ENCODE measurements at places on chromosomes 3 and 15.

DNA sequence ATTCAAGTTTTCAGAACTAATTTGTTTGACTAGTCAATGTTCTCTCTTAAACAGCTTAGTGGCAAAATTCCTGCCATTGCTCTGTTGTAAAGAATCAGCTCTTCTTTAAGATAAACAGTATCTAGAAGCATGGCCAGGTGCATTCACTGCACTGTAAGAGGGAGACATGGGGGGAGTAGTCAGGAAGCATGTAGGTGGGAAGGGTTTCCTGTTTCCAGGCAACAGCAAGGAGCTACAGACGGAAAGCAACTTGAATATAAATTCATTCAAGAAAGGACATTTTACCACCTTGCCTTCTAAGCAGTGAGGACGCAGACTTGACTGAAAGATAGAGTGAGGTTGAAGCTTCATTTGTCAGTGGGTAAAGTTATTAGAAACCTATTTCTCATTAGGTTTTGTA is 55.3 kb downstream of the BBX start:
- DNase-seq = no peak

DNA sequence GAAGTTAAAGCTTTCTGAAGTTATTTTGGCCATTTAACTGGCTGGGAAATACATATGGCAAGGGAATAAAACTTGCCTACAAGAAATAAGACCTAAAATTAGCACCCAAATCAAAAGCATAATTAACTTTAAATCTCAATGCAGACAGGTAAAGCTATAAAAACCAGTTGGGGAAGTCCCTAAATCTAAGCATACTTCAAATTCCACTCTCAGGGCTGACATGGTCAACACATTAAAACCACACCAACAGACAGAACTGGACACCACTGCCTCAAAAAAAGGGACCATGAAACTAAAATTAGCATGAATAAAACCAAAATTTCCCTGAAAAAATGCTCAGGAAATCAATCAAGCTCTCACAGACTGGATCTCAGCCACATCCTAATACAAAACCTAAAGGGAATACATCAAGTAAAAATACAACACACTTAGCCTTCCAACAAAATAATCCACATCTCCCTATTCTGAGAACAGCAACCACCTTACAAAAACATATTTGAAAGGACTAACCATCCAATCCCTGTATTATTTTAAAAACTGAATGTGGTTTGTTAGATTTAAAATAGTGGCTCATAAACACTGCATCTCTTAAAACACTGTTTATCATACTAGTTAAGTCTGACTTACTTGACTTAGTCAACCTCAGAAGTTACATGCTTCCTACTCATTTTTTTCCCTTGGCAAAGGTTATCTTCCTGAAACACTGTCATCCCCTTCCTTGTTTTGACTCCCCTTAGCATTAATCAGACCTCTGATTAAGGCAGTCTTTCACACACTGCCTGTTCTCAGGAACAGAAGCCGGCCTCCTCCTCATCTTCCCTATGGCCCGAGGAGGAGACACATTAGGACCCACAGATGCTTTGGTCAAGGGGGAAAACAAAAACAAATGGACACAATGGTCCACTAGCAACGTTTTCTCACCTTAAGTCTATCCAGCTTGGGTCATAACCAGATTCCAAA is 8.3 kb downstream of the TRA2B start:
- DNase-seq = no peak

- no peak for DNase-seq
Observed at GRCh38 chr15:34754171-34754601, 612 bp downstream of the GJD2 start.

- DNase-seq = no peak
Observed at GRCh38 chr3:113035387-113035982, 44.7 kb downstream of the GTPBP8 start.

DNA sequence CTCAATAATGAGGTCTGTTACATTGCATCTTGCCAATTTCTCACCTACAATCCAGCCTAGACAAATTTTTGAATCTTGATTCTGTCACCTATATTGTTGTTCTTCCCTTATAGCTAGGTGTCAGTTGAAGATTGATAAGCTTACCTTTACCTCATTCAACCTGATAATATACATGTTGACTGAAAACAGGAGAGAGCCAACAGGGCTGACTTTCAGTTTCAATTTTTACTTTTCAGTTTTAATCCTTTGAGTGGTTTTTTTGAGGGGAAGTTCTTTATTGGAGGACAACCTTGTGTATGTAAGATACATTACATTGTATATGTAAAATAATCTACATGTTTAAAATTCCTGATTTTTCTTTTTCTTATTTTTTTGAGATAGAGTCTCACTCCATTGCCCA is 5.8 kb downstream of the ATP13A5 start:
- DNase-seq = no peak

- DNase-seq = no peak
Observed at GRCh38 chr3:10985181-10985580, 7.4 kb upstream of the SLC6A1 start.

DNA sequence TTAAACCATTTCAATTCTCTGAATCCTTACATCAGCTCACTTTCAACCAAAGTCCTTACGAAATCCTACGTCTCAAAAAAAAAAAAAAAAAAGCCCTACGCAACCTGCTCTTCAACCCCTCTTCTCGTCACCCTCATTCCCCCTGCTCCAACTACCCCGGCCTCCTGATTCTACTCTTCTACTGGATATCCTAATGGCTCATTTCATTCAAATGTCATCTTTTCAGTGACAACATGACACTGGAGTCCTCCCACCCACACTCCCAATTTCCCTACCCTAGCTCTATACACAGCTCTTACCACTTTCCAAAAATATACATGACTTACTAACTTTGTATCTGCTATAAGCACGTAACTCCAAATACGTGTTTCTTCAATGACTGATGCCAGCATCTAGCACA is 11.5 kb downstream of the UBP1 start:
- DNase-seq = no peak

DNA sequence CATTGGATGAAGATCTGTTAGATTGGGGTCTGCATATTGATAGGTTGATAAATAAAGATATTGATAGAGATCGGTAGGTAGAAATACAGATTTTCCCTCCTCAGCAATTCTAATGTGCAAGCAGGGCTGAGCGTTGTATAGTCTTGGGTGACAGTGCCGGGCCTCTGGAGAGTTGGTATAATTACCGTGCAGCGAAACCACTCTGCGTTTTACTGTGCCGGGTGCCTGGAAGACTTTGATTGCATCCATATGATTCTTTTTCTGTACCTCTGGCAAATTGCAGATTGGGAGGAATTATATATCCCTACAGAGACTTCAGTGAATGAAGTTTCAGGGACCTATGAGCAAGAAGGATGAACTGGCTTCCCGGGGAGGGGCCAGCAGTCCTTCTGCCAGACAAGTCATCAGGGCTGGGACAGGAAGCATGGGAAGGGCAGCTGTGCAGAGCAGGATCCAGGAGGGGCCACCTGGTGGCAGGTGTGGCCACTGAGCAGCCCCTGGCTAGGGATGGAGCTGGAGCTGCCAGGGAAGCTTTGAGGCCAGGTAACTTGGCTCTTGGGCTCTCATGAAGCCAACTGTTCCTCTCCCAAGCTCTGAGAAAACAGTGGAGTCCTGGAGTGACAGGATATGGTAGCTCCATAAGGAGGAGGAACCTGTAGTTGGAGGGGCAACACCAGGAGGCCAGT is 132.5 kb downstream of the APBA2 start:
- DNase-seq = no peak

DNA sequence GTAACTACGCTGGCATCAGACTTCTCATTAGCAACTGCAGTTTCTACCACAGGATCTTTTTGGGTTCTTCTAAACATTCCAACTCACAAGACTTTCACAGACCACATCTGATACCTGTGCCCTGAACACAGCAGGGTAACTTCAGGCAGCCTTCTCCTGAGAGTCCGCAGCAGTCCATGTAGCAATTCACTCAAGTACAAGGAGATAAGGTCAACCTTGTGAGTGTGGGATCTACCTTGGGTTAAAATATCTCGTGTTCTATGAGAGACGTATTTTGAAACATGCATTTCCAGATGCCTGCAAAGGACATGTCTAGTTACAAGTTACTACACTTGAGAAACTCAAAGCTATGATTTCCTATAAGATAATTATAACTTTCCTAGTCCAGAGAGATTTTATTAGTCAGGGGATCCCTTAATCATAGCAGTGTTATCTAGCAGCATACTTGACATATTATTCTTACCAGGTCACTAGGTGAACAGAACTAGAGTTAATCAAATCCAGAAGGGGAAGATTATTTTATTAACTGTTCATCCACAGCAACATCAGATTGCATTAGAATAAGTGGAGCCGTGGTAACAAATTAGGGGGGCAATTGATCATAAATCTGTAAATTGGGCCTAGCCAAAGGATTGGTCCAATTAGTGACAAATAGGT is 66.4 kb downstream of the ASTE1 start:
- DNase-seq = no peak

Data from activated CD8-positive, alpha-beta memory T cell treated with anti-CD3 and anti-CD28 coated beads for 24 hours (primary cell).